ENCODE measurements at places on chromosomes 12 and 14.

DNA sequence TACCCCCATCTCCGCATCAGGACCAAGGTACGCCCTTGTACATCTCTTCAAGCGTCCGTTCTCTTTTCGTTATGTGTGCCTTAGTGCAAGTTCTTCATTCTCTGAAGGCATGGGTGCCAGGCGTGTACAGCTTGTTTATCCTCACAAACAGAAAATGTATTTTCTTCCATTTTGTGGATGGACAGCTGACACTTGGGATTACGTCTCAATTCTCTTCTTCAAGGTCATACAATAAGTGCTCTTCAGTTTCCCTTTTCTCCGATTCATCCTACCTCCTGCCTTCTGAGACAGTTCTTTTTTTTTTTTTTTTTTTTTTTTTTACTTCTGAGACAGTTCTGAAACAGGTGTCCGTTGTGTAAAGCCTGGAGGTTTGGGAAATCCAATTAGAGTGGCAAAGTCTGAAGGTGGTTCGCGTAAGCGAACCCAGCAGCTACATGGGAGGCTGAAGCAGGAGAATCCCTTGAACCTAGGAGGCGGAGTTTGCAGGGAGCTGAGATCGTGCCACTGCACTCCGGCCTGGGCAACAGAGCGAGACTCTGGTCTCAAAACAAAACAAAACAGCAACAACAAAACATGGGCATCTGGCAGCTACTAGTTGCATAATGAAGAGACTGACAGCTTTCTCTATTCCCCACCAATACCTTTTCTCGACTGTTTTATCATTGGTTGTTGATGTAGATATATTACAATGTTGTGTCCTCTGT, 734 bp downstream of the COX6A1 start:
- no peak for DNase-seq

GRCh38 chr12:4164559-4165558, 108.7 kb upstream of the CCND2 start:
- DNase-seq: peak; percentile 80

GRCh38 chr12:57621497-57622292, 10.5 kb downstream of the ARHGEF25 start:
- DNase-seq: peak; percentile 51

DNA sequence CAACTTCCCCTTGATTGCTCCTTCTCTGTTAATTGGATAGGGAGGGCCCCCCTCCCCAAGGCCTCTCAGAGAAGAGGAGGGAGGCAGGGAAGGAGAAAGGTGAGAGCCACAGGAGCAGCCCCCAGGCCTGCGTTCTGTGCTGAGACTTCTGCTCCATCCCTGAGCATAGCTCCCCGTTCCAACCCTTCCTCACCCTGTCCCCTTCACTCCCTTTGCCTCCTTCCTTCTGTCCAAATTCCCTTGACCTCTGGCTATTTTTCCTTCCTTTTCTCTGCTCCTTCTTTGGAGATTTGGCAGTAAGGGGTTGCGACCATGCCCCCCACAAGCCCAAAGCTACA, 788 bp upstream of the ASIC1 start:
- DNase-seq: no peak

- DNase-seq: no peak
Observed at GRCh38 chr12:122795807-122796206, 21.4 kb downstream of the CCDC62 start.

- no peak for DNase-seq
Observed at GRCh38 chr14:24944800-24945199, 105.1 kb downstream of the STXBP6 start.

GRCh38 chr12:118059341-118060191, 1.4 kb downstream of the WSB2 start:
- no peak for DNase-seq

DNA sequence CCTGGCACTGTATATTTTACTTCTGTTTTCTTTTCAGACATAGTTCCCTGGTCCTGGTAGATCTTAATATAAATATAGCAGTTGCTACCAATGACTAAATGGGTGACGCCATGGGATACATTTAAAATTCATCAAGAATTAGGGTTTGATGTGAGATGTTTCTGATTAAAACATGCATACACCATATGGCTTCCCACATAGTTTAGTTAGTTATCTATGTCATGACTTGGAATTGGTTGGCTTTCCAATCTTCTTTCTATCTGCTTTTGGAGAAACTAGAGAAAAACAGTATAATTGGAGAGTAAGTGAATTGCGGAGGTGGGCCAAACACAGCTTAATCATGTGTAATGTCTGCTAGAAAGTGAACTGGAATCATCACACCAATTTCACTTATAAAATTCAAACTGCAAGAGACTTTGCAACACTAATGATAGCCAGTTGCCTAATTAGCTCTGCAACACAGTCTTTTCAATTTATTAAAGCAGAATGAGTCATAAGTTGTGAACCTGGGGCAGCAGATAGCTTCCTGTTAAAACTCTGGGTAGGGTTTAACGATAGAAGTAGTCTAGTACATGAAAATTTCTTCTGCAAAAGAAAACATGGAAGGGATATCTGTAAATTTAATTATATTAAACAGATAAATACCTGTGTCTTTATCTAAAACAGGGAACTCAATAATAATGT, 295.2 kb downstream of the SLC16A7 start:
- no peak for DNase-seq

DNA sequence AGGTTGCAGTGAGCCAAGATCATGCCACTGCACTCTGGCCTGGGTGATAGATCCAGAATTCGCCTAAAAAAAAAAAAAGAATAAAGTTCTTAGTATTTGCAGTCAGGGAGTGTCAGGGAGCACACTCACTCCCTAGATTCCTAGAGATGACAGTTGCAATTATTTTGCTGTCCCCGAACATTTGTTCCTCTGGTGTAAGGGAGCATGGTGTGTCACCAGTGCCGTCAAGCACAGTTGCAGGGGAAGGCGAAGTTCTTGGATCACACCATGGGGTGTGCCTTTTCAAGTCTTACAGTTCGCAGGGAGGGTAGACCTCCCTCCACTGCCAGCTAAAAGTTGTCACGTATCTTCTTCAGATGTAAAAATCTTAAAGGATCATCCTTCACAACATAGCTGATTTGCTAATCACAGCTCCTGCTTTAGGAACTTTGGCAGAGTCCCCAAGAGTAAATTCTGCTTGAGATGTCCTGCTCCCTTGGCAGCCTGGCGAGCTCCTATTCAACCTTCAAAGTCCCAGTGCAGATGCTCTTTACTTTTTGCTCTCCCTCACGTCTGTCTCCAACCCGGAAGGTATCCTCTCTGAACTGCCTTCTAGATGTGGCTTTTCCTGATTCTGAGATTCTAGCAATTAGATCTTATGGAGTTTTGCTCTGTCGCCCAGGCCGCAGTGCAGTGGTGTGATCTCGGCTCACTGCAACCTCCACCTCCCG, 11.3 kb downstream of the ACACB start:
- DNase-seq: no peak

- peak; percentile 99 for DNase-seq
Observed at GRCh38 chr14:22929104-22929960, at the start of gene PRMT5. PRMT5 (minus strand) TSS chr14:22929376; CDS start chr14:22929361, 15 bp downstream.

GRCh38 chr12:110361216-110361615, 42.3 kb downstream of the ANAPC7 start:
- DNase-seq: no peak

- DNase-seq: no peak
Observed at GRCh38 chr12:67070307-67070600, 198.9 kb upstream of the CAND1 start.

DNA sequence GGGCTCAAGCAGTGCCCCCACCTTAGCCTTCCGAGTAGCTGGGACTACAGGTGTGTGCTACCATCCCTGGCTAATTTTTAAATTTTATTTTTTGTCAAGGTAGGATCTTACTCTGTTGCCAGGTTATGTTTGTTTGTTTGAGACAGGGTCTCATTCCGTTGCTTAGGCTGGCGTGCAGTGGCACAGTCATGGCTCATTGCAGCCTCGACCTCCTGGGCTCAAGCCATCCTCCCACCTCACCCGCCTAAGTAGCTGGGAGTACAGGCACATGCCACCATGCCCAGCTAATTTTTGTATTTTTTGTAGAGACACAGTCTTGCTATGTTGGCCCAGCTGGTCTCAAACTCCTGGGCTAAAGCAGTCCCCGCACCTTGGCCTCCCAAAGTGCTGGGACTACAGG, 83.3 kb upstream of the KCNH3 start:
- no peak for DNase-seq

DNA sequence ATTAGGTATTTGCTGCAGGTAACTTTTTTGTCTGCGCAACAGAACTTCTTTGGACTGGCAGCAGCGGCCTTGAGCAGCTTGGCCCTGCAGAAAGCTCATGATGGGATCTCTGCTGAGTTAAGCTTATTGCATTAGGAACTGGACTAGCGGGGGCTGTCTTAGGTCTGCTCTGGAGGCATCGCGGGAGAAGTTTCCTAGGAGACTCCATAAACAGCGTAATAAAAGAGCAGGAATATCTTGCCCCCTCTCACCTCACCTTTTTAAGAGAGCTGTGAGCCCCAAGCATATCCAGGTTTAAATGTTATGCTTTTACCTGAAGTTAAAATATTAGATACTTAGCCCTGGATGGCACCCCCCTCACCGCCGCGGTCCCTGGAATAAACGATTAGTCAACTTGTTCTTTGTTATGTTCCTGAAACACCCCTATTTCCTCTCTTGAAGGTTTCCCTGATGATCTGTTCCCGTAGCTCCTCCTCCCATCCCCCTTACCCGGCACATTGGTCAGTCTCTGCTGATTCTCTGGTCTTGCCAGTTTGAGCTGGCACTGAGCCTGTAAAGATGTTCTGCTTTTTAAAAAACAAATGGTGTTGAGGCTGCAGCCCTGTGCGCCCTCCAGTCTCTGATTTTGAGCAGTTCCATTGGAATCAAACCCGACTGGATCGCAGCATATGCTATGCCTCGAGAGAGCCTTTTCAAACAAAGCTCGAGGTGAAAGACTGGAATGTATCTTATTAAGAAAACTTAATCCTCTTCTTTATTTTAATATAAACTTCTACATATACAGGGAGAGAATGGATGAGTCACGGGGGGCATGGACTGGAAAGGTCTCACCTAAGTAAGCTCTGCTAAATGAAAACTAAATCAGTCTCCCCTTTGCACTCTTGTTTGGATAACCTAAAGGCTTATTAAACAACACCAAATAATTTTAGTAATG, 1.9 kb downstream of the MLXIP start:
- peak; percentile 51 for DNase-seq

- DNase-seq: no peak
Observed at GRCh38 chr14:73452341-73453186, 5.8 kb downstream of the NUMB start.

- DNase-seq: no peak
Observed at GRCh38 chr14:33030386-33030785, 91.7 kb downstream of the NPAS3 start.

DNA sequence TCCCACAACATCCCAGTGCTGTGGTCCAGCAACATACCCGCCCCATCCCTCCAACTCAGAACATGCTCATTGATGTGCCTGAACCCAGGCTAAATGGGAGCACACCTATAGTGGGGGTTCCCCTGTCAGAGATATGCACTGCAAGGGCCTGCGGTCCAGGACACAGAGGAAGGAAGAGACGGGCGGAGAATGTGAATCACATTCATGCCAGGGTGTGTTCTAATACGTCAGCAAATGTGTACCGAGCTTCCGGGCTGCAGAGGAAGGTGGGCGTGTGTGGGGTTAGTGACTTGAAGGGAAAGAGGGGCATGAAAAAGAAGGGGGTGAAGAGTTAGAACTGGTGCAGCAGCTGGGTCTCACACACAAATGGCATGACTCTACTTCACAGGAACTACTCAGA, 83.7 kb downstream of the DPF3 start:
- peak; percentile 63 for DNase-seq

DNA sequence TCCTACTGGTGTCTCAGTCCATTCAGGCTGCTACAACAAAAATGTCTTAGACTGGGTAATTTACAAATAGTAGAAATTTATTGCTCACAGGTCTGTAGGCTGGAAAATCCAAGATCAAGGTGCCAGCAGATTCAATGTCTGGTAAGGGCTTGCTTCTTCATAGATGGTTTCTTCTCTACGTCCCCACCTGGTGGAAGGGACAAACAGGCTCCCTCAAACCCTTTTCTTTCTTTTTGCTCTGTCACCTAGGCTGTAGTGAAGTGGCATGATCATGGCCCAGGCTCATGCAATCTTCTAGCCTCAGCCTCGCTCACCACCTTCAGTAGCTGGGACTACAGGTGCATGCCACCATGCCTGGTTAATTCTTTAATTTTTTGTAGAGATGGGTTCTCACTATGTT, 106.8 kb upstream of the RPH3A start:
- DNase-seq: no peak

DNA sequence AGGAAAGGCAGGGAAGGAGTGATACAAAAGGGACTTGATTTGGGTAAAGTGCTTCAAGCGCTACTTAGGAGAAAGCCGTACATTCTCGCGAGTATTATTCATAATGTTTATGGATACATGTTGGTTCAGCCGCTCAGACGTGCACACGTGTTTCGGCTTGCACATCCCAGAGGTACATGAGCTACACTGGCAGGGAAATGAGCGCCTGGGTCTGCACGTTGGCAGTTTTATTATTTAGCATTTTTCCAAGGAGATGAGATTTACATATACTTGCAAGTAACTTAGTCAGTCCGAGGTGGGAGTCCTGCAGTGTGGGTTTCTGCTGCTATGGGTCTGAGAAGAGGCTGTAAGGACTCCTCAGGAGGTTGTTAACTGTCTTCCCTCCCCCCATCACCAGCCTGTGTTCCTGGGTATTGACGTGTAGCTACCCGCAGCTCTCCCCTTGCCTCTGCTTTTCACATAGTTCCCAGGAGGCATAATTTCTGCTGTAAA, 1.5 kb downstream of the PRKCH start:
- peak; percentile 71 for DNase-seq

DNA sequence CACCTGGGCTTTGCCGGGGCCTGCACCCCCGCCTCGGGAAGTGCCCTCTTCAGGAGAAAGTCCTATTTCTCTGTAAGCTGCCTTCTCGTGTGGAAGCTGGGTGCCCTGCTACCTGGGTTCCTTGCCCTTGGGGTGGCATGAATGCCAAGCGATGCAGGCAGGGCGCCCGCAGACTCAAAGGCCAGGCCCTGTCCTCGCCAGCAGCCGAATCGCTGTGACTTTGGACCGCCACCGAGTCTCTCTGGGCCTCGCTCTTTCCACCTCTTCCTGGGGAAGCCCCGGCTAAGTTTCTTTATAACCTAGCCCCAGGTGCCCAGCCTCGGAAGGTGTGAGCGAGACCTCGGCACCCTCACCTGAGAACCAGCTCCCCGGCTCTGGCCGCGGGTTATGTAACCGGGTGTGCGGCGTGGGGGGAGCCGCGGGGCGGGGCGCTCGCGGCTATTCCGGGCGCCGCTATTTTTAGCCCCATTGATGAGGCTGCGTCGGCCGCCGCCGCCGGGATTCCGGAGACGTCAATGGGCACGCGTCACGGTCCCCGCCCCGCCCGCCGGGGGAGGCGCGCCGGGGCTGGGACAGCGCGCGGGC, 14.6 kb upstream of the NR4A1 start:
- DNase-seq: peak; percentile 69

DNA sequence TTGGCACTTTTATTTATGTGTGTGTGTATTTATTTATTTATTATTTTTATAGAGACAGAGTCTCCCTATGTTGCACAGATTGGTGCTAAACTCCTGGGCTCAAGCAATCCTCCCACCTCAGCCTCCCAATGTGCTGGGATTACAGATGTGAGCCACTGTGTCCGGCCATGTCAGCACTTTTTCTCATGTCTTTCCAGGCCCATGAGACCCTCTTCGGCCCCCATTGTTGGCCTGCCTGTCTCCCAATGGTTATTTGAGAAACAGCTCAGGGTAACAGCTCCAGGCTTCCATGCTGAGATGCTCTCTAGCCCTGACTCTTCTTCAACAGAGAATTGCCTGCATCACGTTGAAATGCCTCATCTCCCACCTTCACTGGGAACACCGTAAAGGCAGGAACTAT, 34.4 kb downstream of the TMEM30B start:
- no peak for DNase-seq

Data from activated CD4-positive, alpha-beta T cell treated with anti-CD3 and anti-CD28 coated beads, Interleukin-2, amount 50 U/mL, for 16 hours (primary cell).